ENCODE measurements at places on chromosomes 7 and 10.

- DNase-seq = no peak
These were observed 30.4 kb downstream of the SEPTIN7 start for GRCh38 chr7:35831208-35831607.

DNA sequence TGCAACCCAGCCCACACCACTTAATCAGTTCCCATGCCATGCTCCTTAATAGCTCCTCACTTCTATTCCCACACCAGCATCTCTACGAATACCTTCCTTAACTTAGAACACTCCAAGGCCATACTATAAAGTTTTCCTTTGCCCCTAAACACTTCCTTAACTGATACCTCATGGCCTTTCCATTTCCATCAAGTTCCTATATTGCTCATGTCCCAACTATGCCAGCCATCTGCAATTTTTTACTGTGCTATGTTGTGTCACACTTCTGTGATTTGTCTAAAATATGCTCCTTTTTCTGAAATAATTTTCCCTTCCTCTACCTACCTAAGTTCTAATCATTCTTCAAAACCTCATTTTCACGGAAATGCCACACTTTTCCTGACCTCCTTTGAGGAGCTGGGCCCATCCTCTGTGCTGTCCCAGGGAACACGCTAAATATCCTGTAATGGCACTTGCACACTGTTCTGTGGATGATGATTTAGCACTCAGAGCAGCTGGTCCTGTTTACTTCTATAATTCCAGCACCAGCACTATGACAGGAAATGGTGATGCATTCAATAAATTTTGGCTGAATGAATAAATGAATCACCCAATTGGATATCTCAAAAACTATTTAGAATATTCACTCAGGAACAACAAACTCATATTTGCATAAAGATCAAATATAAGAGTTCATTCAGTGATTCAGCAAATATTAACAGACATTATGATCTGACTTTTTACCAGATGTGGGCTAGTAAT lies 266.5 kb upstream of the HGF start:
- DNase-seq = no peak

- DNase-seq = no peak
These were observed 190.8 kb downstream of the GLRX3 start for GRCh38 chr10:130326954-130327353.

GRCh38 chr7:128666200-128666599 lies 5.9 kb upstream of the GARIN1A start:
- no peak for DNase-seq
